GM23248 (cell line): ENCODE measurements at places on chromosomes 12 and 14. TPM values are rescaled to one million over a fixed set of nuclear protein-coding genes. Genes with fewer than 3 reads are reported as not detected.

- peak; percentile 76 for DNase-seq
Observed at GRCh38 chr14:74955229-74956026, at the start of gene PGF. PGF (minus strand) TSS chr14:74955597; CDS start chr14:74955242, 355 bp downstream.

DNA sequence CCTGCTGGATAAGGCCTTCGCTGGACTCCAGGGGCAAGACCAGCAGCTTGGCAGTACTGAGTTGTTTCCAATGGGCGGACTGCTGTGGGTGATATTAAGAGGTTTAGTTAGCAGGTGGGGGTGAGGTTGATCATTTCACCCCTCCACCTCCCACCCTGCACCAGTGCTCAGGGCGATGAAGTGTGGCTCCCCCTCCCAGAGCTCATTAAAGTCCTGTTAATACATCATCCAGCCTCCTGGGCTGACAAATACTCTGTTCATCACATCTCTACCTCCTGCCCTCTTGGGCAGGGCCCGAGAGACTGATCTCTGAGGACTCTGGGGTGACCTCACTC lies 2.4 kb upstream of the FIGNL2 start:
- no peak for DNase-seq

DNA sequence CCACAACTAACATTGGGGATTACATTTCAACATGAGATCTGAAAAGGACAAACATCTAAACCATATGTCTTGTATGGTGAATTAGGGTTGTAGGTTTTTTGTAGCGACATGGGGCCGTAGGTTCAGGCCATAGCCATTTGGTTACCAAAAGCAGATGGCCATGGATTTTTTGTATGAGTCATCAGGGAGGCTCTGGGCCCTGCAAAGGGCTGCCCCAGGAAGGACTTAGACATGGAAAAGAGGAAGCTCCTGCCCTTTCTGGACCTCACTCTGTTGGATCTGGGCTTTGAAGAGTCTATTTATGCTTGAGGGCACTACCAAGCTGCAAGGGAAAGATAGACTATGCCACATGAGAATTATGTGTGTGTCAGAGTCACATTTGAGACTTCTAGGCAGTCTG lies 89.3 kb upstream of the DHRS4 start:
- DNase-seq = no peak

- DNase-seq = no peak
Observed at GRCh38 chr12:2692080-2692479, 102.7 kb upstream of the FKBP4 start.

GRCh38 chr12:47307680-47308399 lies 228.1 kb upstream of the AMIGO2 start:
- peak; percentile 70 for DNase-seq

DNA sequence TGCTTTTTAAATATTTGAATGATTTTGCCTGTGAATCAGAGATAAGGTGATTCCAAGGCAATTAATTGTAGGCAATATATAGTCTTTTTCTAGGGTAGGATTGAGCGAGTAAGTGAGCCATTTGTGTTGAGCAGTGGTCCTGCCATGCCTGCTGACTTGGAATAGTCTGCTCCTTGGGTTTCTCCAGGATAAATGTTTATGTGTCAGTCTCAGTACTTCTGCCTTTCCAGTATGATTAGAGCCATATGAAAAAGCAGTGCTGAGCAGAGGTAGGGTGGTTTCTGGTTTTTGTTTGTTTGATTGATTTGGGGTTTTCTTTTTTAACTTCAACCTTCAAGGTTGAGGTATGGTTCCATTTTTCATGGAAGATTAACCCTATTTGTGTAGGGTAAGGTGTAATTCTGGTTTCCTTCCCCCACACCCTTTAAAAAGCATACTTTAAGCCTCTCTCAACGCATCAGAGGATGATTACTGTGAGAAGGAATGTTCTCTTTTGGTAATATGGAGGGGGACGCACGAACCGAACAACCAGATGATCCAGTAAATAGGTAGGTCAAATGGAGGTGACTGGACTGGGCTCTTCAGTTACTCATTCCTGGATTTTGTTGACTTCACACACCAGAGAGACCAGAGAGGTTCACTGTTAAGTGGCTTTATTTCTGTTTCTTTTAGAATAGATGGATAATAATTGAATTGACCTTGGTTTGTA lies 22.7 kb downstream of the FRMD6 start:
- DNase-seq = peak; percentile 82

- DNase-seq = no peak
Observed at GRCh38 chr12:12069821-12070548, 754 bp upstream of the BCL2L14 start.

GRCh38 chr12:31874961-31875608 lies 84.1 kb upstream of the RESF1 start:
- DNase-seq = peak; percentile 50

- no peak for DNase-seq
Observed at GRCh38 chr12:116779597-116779996, 41.5 kb downstream of the RNFT2 start.

Gene TRPV4
- total RNA-seq = 0.65 and 1.6 TPM in 2 replicates

Gene ACSM4
- total RNA-seq = not detected in 2 replicates

Gene ASIC1
- total RNA-seq = 0.13 and 1.9 TPM in 2 replicates

Gene PRR4
- total RNA-seq = 1.1 TPM in 1 of 2 replicates, not detected in the other

Gene ANO4
- 4.8 and 6.6 TPM in 2 replicates for total RNA-seq

Gene FAM181A
- not detected in 2 replicates for total RNA-seq
